Activated naive CD8-positive, alpha-beta T cell treated with anti-CD3 and anti-CD28 coated beads for 36 hours (primary cell): ENCODE measurements at places on chromosomes 6 and 20. TPM values are rescaled to one million over a fixed set of nuclear protein-coding genes. Genes with fewer than 3 reads are reported as not detected.

DNA sequence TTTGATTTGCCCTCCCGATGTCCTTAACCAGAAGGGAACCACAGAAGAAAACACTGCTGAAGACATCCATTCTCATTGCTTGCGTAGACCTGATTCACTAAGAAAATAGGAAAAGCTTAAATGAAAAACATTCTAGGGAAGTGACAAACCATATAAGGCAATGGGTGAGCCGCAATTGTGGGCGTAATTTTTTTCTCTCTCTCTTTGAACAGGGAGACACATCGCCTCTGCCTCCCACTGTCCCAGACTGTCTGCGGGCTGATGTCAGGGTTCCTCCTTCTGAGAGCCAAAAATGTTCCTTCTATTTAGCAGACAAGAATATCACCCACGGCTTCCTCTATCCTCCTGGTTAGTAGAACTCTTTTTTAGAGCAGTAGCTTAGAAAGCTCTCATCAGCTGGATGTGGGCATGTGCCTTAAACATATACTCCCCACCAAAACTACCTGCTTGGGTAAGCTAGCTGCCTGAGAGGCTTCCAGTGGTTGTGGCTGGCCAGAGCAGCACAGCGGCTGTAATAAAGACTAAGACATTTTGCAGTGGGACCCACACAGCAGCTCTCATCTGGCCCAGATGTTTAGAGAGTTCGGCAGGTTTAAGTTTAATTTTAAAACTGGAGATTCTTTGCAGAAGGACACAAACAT, 22.7 kb upstream of the CTAGE9 start:
- DNase-seq: no peak

- DNase-seq: no peak
Observed at GRCh38 chr6:137269347-137269746, 50.2 kb upstream of the IFNGR1 start.

GRCh38 chr6:79353226-79353625, 118.7 kb upstream of the HMGN3 start:
- DNase-seq: no peak

GRCh38 chr20:53623454-53624211, 30.0 kb upstream of the ZNF217 start:
- DNase-seq: peak; percentile 38

GRCh38 chr6:150877928-150878327, 12.4 kb downstream of the MTHFD1L start:
- DNase-seq: no peak

DNA sequence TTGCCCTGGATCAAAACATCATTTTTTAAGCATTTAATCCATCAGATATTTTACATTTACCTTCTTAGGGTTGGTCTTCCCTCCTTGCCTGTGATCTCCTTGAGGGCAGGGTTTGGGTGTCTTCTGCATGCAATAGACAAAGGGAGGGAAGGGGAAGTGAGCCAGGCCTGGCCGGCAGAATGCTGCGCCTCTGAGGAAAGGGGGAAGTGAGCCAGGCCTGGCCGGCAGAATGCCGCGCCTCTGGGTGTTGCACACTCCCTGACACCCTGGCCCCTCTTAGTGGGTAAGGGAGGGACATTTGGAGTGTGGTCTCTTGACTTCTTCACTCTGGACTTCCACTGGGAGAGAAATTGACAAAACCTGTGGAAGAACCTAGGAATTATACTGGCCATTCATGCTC, 12.4 kb downstream of the PSMF1 start:
- DNase-seq: no peak

GRCh38 chr20:41407607-41408006, 41.0 kb upstream of the EMILIN3 start:
- DNase-seq: no peak

GRCh38 chr6:86581833-86582232, 355.5 kb upstream of the HTR1E start:
- no peak for DNase-seq

DNA sequence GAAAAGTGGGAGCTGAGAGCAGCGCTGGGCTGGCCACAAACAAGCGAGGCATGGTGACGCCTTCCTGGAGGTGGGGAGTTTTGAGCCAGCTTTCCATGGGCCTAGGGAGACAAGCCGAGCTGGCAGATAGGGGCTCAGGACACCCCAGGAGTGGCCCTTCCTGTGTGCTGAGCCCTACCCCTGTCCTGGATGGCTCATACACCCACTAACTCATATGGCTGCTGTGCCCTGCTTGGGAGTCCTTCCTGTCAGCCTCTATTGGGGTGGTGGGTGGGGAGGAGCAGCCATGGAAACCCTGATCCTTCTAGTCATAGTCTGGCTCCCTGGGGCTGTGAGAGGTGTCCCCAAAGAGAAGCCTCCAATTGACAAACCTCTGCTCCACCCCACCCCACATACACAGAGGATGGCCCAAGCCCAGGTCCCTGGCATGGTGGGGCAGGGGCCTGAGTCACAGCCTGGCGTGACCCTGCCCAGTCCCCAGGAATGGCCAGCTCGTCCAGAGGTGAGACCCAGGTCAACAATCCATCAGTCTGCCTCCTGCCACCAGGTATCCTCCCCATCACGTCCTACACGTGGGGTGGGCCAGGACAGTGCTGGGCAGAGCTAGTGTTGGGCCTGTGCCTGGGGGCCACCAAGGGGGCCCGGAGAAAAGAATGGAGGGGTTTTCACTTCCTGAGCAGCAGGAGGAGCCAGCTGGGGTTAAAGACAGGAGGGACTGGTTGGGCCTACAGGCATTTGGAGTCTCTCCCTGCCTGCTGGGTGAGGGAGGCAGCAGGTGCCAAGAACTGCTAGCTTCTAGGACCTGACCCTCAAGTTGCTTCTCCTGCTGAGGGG, 52.2 kb downstream of the MRPL14 start:
- DNase-seq: no peak

Gene RSPH9
- not detected for total RNA-seq

Gene DDX27
- 65.4 TPM for total RNA-seq

Gene GMEB2
- 14.6 TPM for total RNA-seq

Gene SEMG1
- total RNA-seq: not detected

Gene TSPO2
- total RNA-seq: not detected

Gene ECT2L
- total RNA-seq: not detected
